ENCODE measurements at places on chromosomes 2 and 18.

GRCh38 chr2:8694737-8695136 is 12.9 kb downstream of the ID2 start:
- no peak for DNase-seq

- no peak for DNase-seq
Observed at GRCh38 chr2:219174801-219175200, 1.9 kb downstream of the CNPPD1 start.

DNA sequence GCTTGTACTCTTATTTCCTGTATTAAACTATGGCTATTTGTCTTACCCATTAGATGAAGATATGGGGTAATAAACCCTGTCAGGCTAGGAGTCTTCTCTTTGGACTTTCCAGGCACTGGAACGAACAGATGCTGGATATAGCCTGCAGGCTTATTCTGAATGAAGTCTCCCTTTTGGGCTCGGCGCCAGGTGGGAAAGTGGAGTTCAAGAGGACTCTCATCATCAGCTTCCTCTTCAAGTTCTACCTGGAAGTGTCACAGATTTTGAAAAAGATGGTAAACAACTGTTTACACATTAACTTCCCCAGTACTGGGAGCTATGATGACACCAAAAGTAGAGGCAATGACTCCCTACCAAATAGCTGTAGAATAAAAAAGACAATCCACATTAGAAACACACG is 27.9 kb downstream of the AOX1 start:
- no peak for DNase-seq

DNA sequence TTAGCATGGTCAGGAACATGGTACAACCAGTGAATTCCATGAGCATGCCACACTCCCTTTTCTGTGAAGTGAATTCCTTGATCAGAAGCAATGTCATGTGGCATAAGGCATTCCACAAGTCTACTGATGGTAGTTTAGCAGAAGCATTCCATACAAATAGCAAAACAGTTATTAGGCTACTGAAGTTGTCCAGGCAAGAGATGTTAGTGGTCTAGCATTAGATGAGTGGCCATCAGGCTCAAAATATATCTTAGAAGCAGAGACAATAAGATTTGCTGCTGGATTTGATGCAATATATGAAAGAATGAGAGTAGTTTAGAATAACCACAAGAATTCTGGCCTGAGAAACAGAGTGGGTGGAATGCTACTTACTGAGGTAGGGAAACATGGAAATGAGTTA is 355.3 kb upstream of the NRXN1 start:
- DNase-seq, result no peak

DNA sequence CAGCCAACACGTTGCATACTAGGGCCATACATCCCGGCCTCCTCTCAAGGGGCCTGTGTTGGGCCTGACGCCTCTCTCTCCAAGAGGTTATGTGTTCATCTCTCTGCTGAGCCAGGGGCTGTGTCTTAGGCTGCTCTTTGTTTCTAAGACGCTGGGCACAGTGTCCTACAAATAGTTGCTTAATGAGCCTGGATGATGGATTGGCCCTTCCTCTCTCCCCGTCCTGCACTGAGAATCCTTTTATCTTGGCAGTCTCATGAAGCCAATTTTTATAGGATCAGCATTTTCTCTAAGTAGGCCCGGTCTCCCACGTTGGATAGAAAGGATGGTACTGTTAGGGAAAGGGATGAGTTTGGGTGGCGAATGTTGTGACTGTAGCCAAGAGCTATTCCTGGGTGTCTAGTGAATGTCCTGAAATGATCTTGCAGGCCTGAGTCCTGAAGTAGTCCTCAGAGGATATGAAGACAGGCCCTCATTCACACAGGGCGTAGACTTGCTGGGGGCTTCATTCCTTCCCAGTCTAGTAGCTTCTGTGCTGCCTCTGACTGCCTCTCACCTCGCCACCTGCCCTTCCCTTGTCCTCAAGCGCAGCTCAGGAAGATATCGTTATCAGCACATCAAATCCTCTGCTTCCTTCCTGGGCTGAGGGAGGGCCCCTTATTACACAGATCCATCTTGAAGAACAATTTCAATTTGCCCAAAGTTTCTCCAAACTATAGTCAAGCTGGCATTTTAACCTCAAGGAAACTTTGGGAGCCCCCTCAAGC is 8.8 kb downstream of the LBH start:
- DNase-seq, result no peak

GRCh38 chr2:130787841-130788240 is 32.5 kb downstream of the AMER3 start:
- no peak for DNase-seq

DNA sequence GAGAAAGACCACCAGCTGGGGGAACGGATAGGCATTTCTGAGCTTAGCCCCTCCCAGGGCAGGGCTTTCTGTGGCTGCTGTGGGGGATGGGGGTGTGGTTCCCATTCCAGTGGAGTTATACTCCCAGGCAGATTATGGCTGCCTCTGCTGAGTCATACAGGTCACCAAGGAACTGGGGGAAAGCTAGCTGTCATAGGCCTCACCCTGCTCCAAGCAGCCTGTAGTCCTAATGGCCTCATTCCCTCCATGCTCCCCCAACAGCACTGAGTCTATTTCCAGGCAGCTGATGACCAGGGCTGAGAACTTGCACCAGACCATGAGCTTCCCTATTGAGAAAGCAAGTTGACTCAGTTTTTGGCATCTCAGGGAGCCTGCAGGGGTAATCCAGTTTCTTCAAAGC is 87.1 kb downstream of the GPR39 start:
- no peak for DNase-seq

DNA sequence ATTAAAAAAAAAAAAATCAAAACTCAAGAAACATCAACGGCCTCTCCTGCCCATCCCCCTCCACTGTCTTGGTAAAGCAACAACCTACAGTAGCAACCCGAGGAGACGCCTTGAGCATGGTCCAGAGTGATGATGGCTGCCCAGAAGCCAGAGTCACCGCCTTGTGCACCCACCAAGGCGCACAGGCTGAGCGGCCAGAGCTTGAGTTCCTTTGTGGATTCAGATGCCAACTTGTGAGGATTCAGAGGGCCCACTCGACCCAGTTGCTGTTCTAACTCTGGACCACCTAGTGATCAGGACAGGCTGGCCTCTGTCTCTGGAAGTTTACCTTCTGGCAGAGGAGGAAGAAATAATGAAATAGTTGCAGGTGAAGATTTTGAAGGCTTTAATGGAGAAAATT is 105.0 kb downstream of the PDCL3 start:
- DNase-seq, result no peak

DNA sequence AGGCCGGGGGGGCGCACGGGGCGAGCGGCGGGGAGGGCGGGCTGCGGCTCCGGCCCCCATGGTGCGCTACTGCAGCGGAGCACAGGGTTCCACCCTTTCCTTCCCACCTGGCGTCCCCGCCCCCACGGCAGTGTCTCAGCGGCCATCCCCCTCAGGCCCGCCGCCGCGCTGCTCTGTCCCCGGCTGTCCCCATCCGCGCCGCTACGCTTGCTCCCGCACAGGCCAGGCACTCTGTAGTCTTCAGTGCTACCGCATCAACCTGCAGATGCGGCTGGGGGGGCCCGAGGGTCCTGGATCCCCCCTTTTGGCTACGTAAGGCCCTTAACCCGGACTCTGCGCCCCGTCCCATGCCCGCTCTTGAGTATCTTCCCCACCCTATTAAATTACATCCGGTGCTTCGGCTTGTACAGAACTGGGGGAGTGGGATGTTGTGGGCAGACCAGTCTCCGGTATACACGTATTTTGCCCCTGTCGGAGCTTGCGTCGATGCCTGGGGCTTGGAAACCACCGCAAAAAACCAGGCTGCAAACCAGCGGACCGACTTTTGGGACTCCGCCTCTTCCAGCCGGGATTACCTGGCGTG is 598 bp upstream of the WBP1 start:
- DNase-seq, result no peak

GRCh38 chr18:49227441-49228165 is 232.8 kb downstream of the DYM start:
- DNase-seq, result no peak

- no peak for DNase-seq
Observed at GRCh38 chr2:164504253-164504652, 117.0 kb downstream of the GRB14 start.

- DNase-seq, result no peak
Observed at GRCh38 chr2:174076040-174076439, 110.9 kb upstream of the SP3 start.

- no peak for DNase-seq
Observed at GRCh38 chr2:107592280-107592624, 234.4 kb upstream of the RGPD4 start.

- DNase-seq, result no peak
Observed at GRCh38 chr2:5976531-5977065, 284.4 kb downstream of the SOX11 start.

GRCh38 chr2:26702025-26702424 is 9.5 kb downstream of the KCNK3 start:
- no peak for DNase-seq

- peak; percentile 8 for DNase-seq
Observed at GRCh38 chr18:62585274-62586150, 62.7 kb downstream of the ZCCHC2 start.

DNA sequence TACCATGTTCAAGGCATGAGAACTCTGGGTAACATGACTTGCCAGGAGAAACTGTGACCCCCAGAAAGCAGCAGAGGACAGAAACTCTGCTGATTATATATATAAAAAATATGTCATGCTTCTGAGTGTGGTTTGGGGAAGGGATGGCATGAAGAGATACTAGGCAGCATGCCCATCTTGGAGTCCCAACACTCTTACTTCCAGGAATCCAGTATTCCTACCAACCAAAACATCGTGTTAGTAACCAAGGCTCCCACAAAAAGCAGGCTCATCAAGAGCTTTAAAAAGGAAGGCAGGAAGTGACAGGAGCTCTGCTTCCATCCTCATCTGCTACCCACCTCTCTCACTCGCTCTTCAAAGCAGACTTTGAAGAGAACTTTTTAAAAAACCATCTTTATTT is 31.6 kb upstream of the TWIST2 start:
- DNase-seq, result no peak

DNA sequence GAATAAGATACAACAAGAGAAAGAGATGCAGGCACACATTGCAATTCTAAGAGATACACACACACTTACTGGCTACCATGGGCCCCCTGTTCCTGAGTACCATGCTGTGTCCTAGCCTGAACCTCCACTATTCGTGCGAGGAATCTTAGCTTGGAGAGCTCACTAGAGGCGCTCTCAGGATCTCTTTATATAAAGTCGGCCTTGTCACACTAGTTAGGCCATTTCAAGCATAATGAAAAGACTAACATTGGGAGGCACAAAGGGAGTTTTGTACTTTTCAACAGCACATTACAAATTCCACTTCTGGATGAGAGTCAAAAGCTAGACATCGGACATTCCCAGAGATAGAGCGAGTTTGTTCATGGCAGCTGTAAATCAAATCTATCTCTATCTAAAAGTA is 365.2 kb downstream of the DSEL start:
- DNase-seq, result no peak

- DNase-seq, result no peak
Observed at GRCh38 chr2:216603010-216603883, 30.0 kb upstream of the IGFBP2 start.

DNA sequence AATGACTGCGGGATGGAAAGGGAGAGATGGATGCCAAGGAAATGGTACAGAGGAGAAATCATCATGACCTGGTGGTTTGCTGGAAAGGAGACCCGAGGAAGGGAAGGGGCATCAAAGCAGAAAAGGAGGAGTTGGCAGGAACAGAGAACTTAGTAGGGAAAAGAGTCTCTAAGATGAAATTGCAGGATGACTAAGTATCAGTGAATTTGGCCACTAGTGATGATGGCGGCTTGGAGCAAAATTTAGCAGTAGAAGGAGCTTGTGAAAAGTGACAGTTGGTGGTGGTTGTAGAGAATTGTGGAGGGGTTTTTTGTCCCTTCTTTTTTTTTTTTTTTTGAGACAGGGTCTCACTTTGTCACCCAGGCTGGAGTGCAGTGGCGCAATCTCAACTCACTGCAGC is 10.1 kb downstream of the METAP1D start:
- DNase-seq, result no peak

GRCh38 chr2:11437602-11438001 is 28.4 kb downstream of the E2F6 start:
- no peak for DNase-seq

- DNase-seq, result no peak
Observed at GRCh38 chr2:144459937-144460336, 60.0 kb downstream of the ZEB2 start.

- DNase-seq, result no peak
Observed at GRCh38 chr2:107790837-107791236, 35.9 kb upstream of the RGPD4 start.

DNA sequence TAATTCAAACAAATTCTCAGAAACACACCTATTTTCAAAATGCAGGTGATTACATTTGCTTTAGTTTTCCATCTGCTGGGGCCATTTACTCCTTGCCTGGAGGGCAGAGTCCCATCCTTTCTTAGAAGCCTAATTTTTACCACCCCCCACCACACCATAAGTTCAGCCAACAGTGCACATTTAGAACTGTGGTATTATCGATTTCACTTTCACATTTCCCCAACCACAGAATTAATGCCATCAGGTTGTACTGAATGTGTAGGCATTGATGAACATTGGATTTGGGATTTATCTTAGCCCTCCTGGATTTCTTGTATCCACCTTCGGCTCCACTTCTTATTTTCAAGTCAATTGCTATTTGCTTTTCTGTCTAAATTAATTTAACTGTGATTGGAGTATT is 4.5 kb downstream of the SCYGR3 start:
- DNase-seq, result no peak

DNA sequence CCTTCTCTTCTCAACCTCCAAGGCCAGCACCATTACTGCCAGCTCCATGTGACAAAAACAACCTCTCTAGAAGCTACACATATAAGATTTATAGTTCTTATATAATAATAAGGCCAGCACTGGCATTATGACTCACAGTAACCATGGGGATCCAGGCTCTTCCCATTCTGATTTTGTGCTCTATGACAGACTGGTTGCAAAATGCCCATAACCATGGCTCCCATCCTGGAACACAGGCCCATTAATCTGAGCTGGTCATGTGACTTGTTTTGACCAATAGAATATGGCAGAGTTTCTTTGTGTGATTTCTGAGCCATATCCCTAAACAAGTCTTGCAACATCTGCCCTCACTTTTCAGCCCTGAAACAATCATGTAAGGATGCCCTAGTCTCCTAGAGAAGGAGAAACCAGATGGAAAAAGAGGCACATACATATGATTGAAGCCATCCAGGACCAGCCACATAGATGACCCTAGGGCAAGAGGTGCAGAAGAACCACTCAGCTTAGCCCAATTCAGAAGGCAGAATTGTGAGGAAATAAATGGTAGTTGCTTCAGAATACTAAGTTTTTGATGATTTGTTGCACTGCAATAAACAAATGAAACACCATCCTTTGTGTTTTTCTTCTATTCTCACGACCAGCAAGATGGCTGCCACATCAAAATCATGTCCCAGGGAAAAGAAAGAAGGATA is 173.9 kb downstream of the SUCLG1 start:
- DNase-seq, result no peak

DNA sequence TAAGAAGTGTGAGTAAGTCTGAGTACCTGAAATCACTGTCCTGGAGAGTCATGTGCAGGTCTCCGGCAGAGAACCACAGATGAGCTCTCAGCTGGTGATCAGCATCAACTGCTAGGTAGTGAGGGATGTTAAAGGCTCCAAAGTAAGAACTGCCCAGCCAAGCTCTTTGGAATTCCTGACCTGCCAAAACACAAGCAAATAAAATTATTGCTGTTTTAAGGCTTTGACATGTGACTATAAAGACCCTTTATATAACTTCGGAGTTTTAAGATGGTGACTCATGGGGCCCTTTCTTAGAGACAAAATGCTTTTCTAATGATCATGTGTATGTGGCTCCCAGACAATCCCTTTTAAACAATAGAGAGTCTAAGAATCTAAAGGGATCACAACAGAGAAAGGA is 855.7 kb downstream of the TRIB2 start:
- DNase-seq, result no peak

All from GM18507 (cell line).